ENCODE measurements at places on chromosomes 5 and 9.

GRCh38 chr5:65753189-65753588 is 31.2 kb downstream of the NLN start:
- DNase-seq = no peak

DNA sequence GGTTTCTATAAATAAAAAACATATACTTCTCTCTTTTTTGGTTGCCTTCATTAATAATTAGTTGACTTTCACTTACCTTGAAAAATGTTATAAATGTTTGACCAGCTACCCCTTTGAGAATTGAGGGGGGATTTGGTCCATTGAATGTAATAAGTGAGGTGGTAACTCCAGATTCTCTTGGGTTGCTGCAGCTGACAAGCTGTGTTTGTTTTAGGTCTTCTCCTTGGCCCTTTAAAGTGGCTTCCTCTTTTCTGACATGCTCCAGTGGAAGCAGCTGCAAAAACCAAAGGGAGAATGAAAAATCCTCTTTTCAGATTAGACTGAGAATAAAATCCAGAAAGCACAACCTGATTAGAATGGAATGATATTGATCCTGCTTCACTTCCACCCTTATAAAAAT is 410.5 kb downstream of the TMEM38B start:
- DNase-seq = no peak

- no peak for DNase-seq
Observed at GRCh38 chr5:134240421-134240962, 14.6 kb upstream of the PPP2CA start.

DNA sequence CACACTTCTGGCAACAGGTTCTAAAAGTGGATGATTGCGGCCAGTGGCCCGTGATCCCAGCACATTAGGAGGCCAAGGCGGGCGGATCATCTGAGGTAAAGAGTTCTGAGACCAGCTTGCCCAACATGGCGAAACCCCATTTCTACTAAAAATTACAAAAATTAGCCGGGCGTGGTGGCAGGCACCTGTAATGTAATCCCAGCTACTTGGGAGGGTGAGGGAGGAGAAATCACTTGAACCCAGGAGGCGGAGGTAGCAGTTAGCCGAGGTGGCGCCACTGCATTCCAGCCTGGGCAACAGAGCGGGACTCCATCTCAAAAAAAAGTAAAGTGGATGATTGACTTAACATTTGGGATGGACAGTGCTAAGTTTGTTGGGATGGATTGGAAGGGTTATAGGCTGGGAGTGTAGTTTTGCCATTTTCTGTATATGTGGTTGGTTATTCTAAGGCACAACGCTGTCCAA is 3.4 kb downstream of the MATR3 start:
- DNase-seq = no peak

DNA sequence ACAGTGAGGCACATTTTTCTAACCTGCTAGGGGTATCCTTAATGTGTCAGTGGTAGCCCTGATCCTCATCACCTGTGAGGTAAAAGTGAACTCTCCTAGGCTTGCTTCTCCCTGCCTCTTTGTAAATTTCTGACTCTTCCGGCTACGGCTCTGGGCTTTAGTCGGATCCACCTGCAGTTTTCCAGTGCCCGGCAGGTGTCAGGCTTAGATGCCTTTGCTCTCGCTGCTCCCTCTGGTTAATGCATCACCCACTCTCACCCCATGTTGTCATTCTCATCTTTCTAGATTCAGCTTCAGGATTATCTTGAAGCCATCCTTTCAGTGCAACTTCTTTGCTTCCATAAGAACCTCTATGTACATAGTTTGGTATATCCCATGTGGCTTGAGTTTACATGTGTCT is 3.6 kb downstream of the CEP78 start:
- DNase-seq = no peak

GRCh38 chr5:178458140-178458539 is 132.1 kb downstream of the COL23A1 start:
- no peak for DNase-seq

DNA sequence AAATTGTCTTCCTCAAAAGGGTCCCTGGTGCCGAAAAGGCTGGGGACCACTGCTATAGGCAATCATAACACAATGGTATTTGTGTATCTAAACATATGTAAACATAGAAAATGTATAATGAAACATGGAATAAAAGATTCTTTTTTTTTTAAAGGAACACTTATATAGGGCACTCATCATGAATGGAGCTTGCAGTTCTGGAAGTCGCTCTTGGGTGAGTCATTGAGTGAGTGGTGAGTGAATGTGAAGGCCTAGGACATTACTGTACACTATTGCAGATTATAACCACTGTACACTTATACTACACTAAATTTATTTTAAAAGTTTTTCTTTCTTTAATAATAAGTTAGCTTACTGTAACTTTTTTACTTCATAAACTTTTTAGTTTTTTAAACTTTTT is 176.4 kb downstream of the ARRDC3 start:
- no peak for DNase-seq

GRCh38 chr9:107779731-107780130 is 290.2 kb upstream of the KLF4 start:
- DNase-seq = no peak

DNA sequence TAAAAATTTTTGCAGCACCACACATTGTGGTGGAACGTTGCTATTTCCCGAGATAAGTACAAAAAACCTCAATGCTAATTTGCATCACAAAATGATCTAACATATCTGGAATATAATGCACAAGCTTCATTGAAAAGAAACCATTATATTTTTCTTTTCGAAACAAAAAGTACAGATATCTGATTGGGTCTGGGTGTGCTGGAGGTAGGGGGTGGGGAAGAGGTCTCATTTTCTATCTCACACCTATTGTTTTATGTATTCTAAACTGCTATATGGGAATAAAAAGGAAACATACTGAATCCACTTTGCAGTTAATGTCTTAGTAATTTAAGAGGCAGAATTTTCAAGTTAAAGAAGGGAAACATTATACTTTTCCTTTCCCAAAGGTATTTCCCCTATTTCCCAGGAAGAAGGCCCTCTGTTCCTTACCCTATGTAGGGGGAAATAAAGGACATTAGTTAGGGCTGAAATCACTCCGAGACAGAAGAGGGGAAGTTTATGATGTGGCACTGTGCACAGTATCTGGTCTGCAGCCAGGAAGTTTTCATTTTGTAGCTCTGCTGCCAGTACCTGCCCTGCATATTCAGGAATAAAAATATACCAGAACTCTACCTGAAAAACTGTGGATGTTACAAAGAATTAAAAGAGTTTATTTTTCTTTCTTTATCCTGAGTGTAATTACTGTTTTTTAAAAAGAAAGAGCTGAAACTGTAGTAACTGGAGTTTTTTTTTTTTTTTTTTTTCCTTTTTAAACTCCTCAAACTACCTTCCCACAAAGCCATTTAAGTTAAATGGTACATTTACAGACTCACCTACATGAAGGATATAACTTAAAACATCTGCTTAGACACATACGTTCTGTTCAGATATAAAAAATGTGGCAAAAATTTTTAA is 7.4 kb downstream of the MEF2C start:
- no peak for DNase-seq

- DNase-seq = no peak
Observed at GRCh38 chr9:121889990-121890563, 203.0 kb downstream of the TTLL11 start.

DNA sequence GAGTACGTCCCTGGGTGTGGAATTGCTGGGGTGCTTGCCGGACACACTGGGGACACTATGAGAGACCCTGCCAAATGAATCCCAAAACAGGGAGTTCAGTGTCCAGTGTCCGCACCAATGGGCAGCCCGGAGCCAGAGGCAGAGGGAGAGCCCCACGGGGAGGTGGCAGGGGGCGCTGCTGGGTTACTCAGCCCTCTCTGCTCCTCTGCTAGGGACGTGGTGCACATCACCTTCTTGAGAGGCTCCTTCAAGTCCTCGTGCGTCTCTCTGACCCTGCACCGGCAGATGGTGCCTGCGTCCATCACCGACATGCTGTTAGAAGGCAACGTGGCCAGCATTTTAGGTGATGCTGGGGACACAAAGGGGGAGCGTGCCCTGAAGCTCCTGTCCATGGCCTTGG is 20.8 kb downstream of the STKLD1 start:
- DNase-seq = no peak

GRCh38 chr9:136985027-136985602 is 2.3 kb downstream of the LCNL1 start:
- no peak for DNase-seq

- DNase-seq = no peak
Observed at GRCh38 chr9:70935856-70936255, 185.6 kb downstream of the TRPM3 start.

- DNase-seq = no peak
Observed at GRCh38 chr5:94239266-94239665, 379.1 kb downstream of the KIAA0825 start.

DNA sequence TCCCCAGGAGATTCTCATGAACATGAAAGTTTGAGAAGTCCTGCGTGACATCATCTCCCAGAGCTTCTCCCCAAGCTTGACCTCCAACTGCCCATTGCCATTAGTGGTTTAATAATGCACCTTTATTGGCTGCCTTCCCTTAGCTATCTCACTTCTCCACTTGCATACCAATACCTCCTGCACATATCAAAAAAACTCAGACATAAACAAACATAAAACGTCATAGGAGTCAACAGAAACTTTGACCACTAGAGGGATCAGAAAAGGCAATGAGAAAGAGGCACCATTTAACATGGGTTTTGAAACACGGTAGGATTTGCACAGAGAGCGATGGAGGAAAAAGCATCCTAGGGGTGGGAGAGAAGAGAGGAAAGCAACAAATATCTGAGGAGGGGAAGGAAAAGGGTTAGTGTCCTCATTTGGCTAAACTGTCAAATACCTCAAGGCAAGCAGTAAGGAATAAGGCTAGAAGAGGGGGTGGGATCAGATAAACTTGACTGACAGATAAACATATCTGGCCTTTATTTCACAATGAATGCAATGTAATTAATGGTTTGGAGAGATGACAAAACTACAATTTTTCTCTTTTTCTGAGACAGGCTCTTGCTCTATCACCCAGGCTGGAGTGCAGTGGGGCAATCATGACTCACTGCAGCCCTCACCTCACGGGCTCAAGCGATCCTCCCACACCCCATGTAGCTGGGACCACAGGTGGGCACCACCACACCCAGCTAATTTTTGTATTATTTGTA is 27.0 kb downstream of the GNAQ start:
- no peak for DNase-seq

- DNase-seq = no peak
Observed at GRCh38 chr5:133818031-133818431, 150.4 kb downstream of the C5orf15 start.

- no peak for DNase-seq
Observed at GRCh38 chr9:132244582-132245455, 83.0 kb downstream of the NTNG2 start.

GRCh38 chr9:134885679-134886412 is 5.2 kb downstream of the FCN2 start:
- no peak for DNase-seq

DNA sequence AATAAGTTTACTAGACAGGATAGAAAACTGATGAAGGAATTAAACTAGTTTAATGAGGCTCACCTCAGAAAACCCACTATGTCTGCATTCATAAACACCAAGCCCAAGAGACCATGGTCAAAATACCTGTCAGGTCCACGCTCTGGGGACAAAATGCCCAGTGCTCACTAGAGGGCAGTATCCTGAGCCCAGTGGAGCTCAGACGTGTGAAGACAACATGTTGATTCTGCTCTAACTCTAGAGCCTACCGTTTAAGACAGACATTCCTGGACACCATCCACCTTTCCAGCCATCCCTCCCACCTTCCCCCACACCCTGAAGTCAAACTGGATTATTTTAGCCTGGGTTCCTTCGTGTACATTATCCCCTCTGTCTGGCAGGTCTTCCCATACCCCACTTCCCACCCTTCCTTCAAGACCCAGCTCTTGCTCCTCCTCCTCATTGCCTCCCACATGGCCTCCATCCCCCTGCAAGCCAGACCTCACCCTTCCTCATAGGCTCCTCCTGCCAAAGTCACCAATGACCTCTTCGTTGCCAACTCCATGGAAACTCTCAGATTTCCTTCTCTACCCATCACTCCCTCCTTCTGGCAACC is 142.3 kb upstream of the FSTL4 start:
- DNase-seq = no peak

DNA sequence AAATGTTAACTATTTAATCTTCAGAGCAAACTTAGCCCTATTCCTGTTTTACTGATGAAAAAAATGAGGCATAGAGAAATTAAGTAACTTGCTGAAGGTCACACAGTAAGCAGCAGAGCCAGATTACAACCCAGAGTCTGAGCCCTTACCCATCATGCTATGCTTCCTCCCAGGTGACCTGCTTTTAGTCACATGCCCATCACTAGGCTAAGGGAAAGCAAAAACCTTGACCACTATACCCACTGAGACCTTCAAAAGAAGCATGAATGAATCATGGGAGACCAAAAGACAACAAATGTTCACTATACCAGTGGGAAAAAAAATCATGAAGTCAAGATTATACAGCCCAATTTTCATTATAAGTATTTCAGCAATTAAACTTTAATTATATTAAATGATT is 5.3 kb upstream of the HAUS6 start:
- DNase-seq = no peak

- no peak for DNase-seq
Observed at GRCh38 chr9:13352451-13352979, 73.0 kb upstream of the MPDZ start.

GRCh38 chr9:3447788-3448187 is 78.0 kb downstream of the RFX3 start:
- no peak for DNase-seq

DNA sequence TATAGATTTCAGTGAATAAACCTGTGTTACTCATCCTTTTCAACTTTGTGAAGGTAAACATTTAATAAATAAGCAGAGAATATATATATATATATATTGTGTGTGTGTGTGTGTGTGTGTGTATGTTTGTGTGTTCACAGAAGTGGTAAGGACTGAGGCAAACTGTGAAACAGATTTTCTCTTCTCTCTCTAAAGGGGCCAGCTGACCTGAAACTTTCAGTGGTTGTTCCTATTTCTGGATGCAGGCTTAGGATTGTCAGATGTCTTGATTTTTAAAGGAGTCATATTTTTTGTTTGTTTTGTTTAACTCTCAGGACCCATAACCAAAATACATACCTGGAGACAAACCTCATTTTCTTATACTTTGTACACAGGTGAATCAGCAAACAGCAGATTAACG is 714.9 kb upstream of the MEF2C start:
- no peak for DNase-seq

GRCh38 chr5:51882647-51883046 is 499.4 kb downstream of the ISL1 start:
- DNase-seq = no peak

DNA sequence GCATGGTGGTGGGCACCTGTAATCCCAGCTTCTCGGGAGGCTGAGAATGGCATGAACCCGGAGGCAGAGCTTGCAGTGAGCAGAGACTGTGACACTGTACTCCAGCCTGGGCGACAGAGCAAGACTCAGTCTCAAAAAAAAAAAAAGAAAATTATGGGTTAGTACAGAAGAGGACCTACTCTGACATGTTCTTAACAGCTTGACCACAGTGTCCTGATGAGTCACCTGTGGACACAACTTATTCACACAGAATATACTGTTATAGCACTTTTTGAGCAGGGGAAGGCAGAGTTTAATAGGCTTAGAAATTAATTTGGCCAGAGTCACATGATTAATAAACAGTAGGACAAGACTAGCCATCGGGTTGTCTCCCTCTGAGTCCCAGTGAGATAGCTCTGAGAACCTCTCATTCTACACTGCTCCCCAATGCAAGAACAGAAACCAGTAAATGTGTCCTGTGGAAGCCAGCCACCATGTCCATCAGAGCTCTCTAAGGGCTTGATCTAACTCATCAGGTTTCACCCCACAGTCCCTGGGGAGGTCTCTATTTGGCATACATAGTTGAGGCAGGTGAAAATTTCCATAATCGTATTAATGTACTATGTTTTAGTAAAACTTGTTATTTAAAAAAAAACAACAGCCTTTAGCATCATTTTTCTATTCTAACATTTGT is 1077.9 kb upstream of the C9orf72 start:
- no peak for DNase-seq

- DNase-seq = no peak
Observed at GRCh38 chr9:36088020-36088419, 48.5 kb upstream of the GLIPR2 start.

Data from stimulated activated CD8-positive, alpha-beta memory T cell treated with anti-CD3 and anti-CD28 coated beads, Interleukin-4, amount 100 ng/mL, for 4 hours (primary cell).